NT2/D1 (cell line): ENCODE measurements at places on chromosomes 6 and 20.

DNA sequence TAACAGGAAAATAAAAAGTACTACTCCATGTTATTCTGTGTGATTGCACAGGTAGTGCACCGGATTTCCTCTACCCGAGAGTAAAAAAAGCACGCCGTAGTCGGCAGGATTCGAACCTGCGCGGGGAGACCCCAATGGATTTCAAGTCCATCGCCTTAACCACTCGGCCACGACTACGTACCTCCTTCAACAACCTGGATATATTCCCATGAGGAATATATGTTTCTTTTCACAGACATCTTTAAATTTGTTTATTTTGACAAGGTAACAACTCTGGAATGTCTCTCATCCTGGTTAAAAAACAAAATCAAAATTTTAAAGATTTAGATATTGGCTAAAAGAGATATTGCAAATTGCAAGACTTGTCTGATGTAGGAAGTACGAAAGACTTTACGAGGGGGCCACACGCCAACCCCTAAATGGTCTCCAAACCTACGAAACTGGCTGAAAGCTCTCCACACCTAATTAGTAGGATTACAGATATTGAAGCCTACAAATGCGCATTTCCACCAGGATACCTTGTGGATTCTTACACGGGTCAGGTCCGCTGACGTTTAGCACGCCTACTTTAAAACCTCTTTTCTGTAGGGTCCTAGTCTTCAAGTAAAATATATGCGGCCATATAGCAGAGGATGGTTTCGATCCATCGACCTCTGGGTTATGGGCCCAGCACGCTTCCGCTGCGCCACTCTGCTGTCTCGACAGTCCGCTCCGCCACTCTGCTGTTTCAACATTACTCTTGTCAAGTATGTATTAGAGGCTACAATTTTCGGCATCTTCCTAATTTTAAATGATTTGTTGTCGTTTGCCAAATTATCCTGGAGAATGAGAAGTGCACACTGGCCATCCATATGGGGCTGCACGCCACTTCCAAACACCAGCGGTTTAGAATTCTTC is 52.2 kb upstream of the BTN3A2 start:
- DNase-seq: no peak

GRCh38 chr20:63434599-63435378 is 37.7 kb downstream of the KCNQ2 start:
- DNase-seq: peak; percentile 92

GRCh38 chr6:34056305-34057108 is 89.4 kb downstream of the GRM4 start:
- no peak for DNase-seq

GRCh38 chr6:144931172-144932035 is 646.3 kb downstream of the UTRN start:
- DNase-seq: no peak

- DNase-seq: no peak
These were observed 53.0 kb upstream of the AIG1 start for GRCh38 chr6:143007646-143008045.

GRCh38 chr20:49320460-49320859 is 42.6 kb upstream of the ZNFX1 start:
- peak; percentile 63 for DNase-seq

DNA sequence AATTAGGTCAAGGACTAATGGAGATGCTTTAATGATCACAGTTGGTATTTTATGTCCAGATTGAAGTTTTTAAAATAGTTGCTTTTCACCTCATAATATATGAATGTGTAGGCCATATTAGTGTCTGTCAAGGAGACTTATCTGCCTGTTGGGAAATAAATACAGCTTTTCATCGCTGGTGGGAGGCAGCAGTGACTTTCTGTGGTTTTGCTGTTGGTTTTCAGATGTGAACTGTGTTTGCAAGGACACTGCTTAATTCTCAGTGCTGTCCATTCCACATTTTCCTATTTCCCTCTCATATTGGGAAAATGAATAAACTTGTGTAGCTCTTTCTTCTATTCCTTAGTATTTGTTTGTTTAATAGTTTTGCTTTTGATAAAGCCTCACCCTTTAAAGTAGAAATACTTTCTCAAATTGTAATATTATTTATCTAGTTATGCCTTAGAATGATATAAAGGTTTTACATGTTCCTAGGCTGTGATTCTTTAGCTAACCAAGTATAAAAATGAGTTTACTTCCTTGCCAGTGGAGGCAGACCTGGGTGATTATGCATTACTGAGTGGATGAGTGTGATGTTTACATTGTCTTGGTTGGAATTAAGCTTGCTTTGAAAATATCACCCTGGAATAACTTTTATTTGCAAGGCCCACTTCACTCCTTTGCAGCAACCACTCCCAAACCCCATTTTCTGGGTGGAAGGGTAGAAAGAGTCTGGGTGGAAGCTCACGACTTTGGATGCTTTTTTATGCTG is 3.3 kb downstream of the PLCB4 start:
- DNase-seq: no peak

GRCh38 chr20:19603376-19603750 is 154.7 kb upstream of the RIN2 start:
- no peak for DNase-seq

- DNase-seq: no peak
These were observed 15.1 kb downstream of the MYBL2 start for GRCh38 chr20:43681991-43682410.

GRCh38 chr20:5557123-5557522 is 193.1 kb upstream of the SHLD1 start:
- peak; percentile 51 for DNase-seq

GRCh38 chr20:21052241-21052640 is 53.9 kb downstream of the LINC00237 start:
- no peak for DNase-seq

- DNase-seq: no peak
These were observed 17.3 kb downstream of the BNIP5 start for GRCh38 chr6:36319436-36319762.

GRCh38 chr20:35120012-35120701 is 27.0 kb downstream of the EDEM2 start:
- DNase-seq: no peak

DNA sequence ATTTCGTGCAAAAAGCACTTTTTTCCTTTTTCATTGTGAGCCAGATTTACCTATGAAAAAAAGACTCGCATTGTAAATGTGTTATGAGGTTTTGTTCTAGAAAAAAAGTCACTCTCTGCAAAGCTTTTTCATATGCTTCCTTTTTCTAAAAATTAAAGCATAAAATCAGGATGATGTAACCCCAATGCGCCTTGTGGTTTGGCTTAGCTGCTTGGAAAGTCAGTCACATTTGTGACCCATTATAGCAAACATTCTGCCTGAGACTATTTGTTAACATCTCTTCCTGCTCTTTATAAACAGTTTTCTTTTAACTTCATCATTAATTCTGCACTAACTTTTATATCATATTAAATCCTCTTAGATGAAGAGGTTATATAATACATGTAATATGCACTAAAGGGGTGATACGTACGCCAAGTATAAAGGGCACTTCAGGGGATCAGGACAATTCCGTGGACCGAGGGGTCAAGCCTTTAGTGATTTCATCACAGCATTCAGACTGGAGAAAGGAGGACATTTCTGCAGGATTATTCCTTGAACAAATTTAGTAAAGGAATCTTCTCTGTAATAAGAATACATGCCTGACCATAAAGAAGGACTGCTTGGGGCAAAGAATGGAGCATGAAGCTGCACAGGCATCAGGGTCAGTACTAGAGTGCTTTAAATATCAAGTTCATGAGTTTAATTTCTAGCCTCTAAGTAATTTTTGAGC is 48.1 kb upstream of the SMLR1 start:
- no peak for DNase-seq

GRCh38 chr6:16712255-16712930 is 48.9 kb downstream of the ATXN1 start:
- no peak for DNase-seq

GRCh38 chr20:4147319-4147718 is 132.0 kb upstream of the RNF24 start:
- no peak for DNase-seq

GRCh38 chr20:370977-371754 is 9.4 kb upstream of the TRIB3 start:
- DNase-seq: no peak

GRCh38 chr6:109434456-109434855 is 6.0 kb downstream of the PPIL6 start:
- no peak for DNase-seq

DNA sequence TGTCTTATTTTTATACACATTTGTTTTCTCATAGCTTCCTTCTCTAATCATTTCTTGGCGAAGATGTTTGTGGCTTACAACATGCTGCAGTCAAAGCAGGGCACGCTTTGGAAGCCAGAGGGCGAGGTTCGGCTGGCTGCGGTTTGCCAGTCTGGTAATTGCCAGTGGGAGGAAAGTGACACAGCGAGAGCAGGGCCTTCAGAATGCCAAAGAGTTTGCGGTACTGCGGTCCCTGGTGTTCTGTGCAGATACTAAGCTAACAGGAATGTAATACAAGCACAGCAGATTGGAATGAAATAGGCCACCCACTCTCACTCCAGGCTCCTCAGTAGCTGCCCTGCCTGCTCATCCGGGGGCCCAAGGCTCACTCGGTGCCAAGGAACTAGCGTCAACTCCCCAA is 58.7 kb upstream of the TGM3 start:
- no peak for DNase-seq

- no peak for DNase-seq
These were observed 7.0 kb downstream of the HIVEP2 start for GRCh38 chr6:142937986-142938385.

DNA sequence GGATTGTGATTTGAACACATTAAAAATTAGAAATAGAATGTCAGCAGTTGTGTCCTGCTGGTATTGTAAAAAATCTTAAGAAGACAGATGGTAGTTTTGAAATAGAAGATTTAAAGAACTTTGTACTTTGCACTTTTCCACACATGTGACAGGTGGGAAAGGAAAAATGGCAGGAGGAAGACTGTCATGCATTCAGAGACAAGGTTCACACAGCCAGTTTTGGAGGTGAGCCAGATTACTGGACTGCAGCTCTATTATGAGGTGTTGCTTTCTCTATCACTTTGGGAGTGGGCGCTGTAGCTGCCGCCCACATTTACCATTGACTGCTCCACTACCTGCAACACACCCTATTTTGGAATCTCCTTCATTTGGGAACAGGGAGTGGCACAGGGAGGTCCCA is 12.1 kb upstream of the NDUFAF4 start:
- no peak for DNase-seq

- no peak for DNase-seq
These were observed 6.5 kb downstream of the PTPRK start for GRCh38 chr6:128513878-128514277.

GRCh38 chr6:89836639-89837222 is 7.1 kb downstream of the CASP8AP2 start:
- DNase-seq: no peak

DNA sequence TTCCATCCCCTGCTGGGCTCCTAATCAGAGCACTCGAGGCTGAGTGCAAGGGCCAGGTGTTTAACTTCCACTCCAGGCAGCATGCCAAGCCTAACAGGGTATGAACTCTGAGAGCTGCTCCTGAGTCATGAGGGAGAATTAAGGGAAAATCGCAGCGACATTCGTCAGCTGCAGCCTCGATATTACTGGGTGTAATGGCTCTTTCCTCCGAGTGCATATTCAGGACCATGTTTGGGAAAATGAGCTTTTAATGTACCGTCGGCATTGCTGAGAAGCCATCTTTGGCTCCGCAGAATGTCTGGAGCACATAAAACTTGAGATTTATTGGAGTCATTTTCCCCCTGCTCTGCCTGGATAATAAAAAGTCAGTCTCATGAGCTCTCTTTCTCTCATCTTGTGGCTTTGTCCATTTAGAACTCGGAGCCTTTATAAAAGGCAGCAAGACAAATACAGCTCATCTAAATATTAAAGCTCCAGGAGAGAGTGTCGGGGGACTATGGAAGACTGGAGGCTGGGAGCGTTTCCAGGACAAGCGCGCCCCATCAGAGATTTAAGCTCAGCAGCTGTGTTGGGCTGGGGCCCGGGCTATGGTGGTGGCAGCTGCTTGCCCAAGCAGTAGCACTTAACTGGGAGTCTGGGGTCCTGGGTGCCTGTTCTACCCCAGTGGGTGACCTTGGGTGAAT is 103.7 kb downstream of the TOX2 start:
- no peak for DNase-seq

DNA sequence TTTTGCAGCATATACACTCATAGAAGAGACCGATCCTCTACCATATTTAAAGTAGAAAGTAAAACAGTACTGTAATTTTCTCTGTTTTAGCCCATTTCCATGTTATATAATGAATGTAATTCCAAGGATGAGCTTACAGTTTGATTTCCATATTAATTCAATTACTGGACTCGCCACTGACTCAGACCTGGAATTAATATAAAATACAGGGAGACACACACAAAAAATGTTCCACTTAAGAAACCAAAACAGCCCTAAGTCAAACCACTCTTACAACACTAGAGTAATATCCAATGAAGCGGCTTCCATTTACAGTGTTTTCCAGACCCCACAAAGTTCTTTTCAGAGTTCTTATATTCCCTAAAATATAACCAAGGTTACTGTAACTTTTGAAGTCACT is 110.6 kb downstream of the BACH2 start:
- no peak for DNase-seq

GRCh38 chr6:118770835-118771234 is 119.4 kb upstream of the CEP85L start:
- no peak for DNase-seq

- no peak for DNase-seq
These were observed 1.1 kb upstream of the TULP4 start for GRCh38 chr6:158311193-158311592.

DNA sequence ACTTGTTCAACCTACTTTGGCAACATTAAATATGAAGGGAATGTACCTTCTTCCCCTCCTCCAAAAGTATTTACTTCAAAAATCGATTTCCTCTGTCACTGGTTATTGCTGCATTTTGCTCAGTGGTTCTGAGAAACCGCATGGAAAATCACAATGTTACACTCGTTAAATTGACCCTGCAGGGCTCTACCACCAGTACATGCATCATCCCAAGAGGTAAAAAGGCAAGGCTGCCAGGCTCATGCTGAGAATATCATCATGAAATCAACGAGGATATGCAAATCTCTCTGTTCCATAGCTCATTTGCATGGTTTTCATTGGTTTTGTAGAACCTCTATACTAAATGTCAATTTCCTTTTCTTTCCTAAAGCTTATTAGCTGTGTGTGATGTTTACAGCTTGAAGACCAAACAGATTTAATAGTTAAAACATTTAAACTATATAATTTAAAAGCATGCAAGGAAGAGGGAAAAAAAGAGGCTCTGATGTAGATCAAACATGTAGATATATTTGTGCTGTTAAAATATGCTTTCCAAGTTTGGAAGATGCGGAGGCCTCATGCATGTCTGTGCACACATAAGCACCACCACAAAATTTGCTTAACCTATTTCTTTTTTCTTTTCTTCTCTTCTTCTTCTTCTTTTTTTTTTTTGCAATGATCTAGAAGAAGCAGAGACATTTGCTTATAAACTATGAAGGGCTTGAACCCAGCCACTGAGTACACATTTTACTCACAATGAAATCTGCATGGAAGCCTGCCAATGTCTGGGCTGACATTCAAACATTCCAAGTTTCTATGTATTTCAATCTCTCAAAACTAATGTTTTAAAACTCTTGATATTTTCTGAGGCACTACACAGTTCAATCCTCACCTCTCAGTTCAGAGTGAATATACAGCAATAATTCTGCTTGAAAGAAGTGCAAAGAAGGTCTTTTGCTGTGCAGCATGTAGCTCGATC is 194.0 kb downstream of the GMPR start:
- no peak for DNase-seq
